ENCODE measurements at places on chromosomes 16 and 17.

DNA sequence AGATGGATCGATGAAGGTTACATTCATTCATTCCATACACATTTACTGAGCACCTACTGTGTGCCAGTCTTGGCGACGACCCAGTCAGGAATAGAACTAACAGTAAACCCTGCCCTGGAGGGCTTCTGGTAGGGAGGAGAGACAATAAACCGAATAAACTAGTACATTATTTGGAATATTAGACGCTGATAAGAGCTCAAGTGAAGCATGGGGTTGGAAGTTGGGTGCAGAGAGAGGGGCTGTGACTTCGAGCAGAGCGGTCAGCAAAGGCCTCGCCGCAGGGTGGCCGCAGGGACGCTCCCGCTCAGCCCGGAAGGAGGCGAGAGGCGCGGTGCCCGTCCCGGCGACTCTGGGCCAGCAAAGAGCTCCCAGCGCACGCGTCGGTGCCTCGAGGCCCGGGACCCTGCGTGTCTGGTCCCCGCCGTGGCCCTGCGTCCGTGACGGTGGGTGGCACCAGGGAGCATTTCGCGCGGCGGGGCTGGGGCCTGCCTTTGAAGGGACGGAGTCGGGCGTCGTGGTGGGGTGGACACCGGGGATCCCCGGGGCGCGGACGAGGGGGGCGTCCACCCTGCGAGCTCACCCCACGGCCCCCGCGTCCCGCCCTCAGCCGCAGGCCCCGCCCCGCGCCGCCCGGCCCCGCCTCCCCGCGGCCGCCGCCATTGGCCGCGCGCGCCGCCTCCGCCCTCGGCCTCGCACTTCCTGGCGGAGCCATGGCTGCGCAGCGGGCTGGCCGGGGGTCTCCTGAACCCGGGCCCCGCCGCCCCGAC is at the start of gene KLHL36:
TSS of gene KLHL36 (plus strand) at position 684 of the 767 bp plus-strand sequence. CDS start 2,357 bp downstream, outside the sequence.
- DNase-seq: peak; percentile 78

GRCh38 chr17:38401459-38401858 is 26.8 kb upstream of the ARHGAP23 start:
- DNase-seq: no peak

- DNase-seq: peak; percentile 23
Measured at GRCh38 chr17:82893779-82894178, 54.0 kb upstream of the ZNF750 start.

GRCh38 chr17:5049314-5049841 is 14.2 kb upstream of the SLC52A1 start:
- no peak for DNase-seq

- DNase-seq: peak; percentile 79
Measured at GRCh38 chr17:39667945-39668924, at the start of gene PNMT. Gene PNMT (plus strand): TSS chr17:39668453. CDS start chr17:39668476, 23 bp downstream.

Data from GM23248 (cell line).